ENCODE measurements at places on chromosomes 7 and 10.

- no peak for DNase-seq
Measured at GRCh38 chr10:93267521-93267920, 193.8 kb downstream of the CYP26A1 start.

- DNase-seq = no peak
Measured at GRCh38 chr7:46152696-46153095, 231.6 kb upstream of the IGFBP3 start.

GRCh38 chr7:155680864-155681263, 36.4 kb downstream of the RBM33 start:
- no peak for DNase-seq

DNA sequence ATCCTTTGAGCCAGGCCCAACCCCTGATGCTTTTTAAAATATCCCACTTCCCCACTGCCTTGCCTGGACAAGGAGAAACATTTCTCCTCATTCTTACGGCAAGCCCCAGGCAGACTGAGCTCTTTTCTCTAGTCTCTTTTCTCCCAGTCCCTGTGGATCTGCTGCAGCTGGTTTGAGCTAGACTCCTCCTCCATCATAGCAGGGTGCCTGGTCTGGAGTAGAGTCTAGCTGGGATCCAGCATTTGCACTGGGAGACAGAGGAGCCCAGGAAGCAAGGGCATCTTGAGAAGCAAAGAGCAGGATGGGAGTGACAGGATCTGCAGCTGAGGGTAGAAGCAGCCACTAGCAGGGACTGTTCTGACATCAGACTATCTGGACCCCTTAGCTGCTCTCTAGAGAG, 562.3 kb upstream of the COBL start:
- no peak for DNase-seq

- DNase-seq = no peak
Measured at GRCh38 chr7:4079366-4079765, 602.7 kb upstream of the FOXK1 start.

DNA sequence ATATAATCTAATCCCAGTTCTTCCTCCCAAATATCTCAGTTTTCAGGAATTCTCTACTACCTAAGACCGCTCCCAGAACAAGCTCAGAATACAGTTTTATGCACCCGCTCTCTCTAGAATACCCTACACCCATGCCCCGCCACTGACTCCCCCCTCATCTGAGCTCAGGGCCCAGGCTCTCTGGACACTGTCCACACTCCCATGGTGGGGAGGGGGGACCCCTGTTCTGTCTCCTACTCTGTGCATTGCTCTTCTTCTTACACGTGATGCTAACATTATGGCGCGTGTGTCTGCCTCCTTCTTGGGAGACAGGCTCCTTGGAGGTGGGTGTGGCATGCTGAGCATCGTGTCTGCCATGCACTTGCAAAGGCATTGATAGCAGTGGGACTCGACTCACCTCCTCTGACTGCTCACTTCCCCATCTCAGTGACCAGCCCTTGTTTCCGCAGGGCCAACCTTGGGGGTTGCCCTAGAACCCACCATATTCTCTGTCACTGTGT, 127.9 kb downstream of the TCERG1L start:
- no peak for DNase-seq

- DNase-seq = no peak
Measured at GRCh38 chr10:89904755-89905154, 203.4 kb downstream of the KIF20B start.

DNA sequence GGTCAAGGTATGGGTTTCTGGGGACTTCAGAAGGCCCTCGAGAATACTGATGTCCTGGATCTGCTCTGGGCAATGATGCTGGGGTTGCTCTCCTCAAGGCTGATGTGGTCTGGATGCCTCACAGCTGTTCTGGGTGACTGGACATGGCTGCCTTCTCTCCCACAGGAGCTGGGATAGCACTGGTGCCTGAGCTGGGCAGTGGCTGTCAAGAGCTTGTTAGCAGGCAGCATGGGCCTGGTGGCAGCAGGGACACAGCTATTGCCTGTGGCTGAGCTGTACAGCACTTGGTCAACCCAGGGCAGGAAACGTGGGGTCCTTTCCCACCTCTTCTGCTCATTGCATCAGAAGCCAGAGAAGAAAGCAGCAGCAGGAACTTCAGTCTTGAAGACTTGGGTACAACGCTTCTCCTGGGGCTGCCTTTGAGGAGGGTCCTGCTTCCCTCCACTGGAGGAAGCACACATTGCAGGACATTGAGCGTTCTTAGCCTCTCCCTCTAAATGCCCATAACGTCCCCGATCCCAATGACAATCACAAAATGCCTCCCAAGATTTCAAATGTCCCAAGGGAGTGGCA, 13.0 kb downstream of the ADCYAP1R1 start:
- DNase-seq = no peak

GRCh38 chr10:14384915-14385314, 54.2 kb upstream of the FRMD4A start:
- no peak for DNase-seq

GRCh38 chr7:101664436-101664835, 35.3 kb upstream of the MYL10 start:
- DNase-seq = no peak

DNA sequence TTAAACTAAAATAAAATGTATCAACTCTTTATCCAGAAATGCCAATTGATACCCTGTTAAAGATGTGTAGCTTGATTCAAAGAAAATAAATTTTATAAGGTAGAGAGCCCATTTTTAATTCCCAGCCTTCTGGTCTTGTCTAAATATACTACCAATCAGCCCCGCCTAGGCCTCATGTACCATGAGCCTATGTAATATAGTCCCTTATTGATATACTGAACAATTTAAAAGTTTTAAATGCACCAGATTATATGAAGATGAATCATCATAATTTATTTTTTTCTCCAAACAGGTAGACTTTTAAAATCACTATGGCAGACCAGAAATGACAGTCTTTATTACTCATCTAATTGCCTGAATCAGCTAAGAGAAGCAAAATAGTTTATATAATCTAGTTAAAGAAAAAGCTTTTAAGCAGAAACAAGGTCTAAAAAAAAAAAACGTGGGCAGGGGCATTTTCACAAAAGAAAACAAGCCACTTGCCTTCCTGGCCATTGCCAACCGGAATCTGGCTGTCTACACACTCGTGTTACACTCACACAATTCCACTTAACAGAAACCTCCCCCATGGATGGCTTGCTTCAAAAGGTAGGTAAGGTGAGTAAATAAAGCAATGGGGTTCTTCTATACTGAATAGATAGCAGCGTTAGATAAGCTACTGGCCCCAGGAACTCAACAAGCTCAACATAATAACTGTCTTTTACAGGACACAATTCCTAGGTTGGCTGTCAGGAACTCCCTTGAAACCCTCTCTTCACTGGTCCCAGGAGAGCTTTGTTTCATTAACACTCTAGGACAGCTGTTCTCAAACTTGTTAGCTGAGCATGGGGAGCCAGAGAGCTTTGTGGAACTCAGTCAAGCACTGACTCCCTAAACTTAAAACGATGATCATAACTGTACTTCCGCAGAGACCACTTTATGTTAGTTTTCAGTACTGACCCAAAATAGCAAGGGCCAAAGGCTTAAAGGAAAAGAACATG, 37.2 kb downstream of the RAPGEF5 start:
- no peak for DNase-seq

- no peak for DNase-seq
Measured at GRCh38 chr10:26721561-26721960, 24.1 kb downstream of the PDSS1 start.

GRCh38 chr10:93088466-93088865, 14.8 kb downstream of the CYP26A1 start:
- DNase-seq = no peak

- no peak for DNase-seq
Measured at GRCh38 chr10:77455561-77455960, 182.0 kb downstream of the KCNMA1 start.

Measured in nephron progenitor cell (in vitro differentiated cells).